ENCODE measurements at places on chromosomes 3 and 15. TPM values are rescaled to one million over a fixed set of nuclear protein-coding genes. Genes with fewer than 3 reads are reported as not detected.

ATP10A gene
- total RNA-seq: 163 TPM

- H3K27ac ChIP-seq: no peak overlapping the region
- peaks cover 1% of the 10 kb centered on the region for H3K36me3 ChIP-seq
- H3K4me1 ChIP-seq: peaks cover 22% of the 10 kb centered on the region
- no peaks in the 10 kb centered on the region for H3K27me3 ChIP-seq
- no peak overlapping the region for H3K4me3 ChIP-seq
Measured at GRCh38 chr3:195241592-195242355, 29.2 kb downstream of the XXYLT1 start.

SLC9A9 gene
- total RNA-seq: 2.5 TPM

ZNF501 gene
- 1.7 TPM for total RNA-seq

GRCh38 chr3:174243171-174243570 is 616.0 kb upstream of the NAALADL2 start:
- H3K27ac ChIP-seq: no peak overlapping the region
- H3K4me1 ChIP-seq: peaks cover 7% of the 10 kb centered on the region
- no peak overlapping the region for H3K4me3 ChIP-seq
- no peaks in the 10 kb centered on the region for H3K36me3 ChIP-seq
- DNase-seq: no peak
